ENCODE measurements at places on chromosomes 13 and 19. TPM values are rescaled to one million over a fixed set of nuclear protein-coding genes. Genes with fewer than 3 reads are reported as not detected.

SYNE4 gene
- not detected for total RNA-seq

GRCh38 chr13:63279136-63279535 lies 1863.5 kb upstream of the PCDH20 start:
- no peak for DNase-seq

DNA sequence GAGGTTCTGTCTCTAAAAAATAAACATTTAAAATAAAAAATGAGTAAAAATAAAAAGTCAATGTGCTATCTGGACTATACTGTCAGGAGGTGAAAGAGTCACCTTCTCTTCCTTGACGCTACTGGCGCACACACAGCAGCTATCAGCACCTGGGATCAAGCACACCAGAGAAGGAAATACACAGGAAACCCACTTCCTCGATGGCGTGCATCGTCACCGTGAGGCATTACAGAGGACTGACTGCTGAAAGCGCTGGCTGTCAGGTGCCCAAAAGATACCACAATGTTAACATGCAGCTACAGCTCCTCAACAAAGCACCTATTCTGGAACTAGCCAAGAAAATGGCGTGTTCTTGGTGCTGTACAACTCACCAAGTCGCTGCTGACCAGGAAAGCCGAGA lies 6.1 kb downstream of the SLC35E1 start:
- DNase-seq = no peak

DNA sequence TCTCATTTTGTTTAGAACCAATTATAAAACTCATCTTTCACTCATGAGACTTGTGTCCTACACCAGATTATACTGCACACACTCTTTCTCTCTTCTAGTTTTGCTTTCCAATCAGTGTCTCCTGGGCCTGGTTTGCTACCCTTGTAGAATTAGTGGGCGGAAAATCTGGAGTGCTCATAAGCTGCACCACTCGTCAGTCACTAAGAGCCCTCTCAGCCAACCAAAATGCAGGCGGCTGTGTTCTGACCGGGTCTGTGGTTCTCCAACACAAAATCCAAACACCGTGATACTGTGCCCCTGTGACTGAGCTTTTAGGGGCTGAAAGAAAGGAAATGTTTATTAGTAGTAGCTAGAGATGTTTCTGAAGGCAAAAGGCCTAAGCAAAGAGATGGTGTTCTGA lies 83.7 kb upstream of the OBI1 start:
- no peak for DNase-seq

Measured in IMR-90 (cell line).